ENCODE measurements at places on chromosomes 13 and 19.

DNA sequence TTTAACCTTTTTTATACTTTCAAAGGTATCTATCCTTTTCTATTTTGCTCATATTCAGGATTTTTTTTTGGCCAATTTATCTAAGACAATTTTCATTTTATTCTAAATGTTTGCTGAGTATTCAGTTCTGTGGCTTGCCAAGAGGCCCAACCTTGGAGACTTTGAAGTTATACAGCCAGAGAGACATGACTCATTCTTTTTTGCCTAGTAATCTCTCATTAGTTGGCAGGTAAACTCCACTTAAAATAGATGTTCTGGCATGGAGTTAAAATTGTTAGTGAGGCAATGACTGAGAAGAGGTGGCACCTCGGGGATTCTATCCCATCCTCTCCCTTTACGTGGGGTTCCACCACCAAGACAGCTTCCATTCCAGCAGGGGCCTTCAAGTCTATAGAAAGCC, 213.8 kb downstream of the KCTD12 start:
- peak; percentile 52 for DNase-seq

- DNase-seq: no peak
Measured at GRCh38 chr19:41967054-41967783, 8.1 kb upstream of the RABAC1 start.

DNA sequence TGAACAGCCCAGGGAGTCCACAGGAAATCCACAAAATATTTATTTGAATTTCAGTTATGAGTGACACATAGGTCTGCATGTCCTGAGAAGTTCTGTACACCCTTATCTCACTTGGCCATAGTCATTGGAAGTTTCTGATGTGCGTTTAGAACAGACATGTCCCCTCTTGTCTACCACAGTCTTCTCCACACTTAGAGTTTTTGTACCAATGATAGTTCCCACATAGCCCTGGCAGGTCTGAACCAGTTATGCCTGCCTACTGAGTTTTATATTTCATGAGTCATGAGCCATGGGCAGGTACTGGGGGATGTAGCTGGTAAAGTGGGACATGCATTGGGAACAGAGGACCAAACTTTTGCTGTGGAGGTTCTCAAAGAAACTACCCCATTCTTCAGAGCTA, 11.3 kb downstream of the ZNF132 start:
- DNase-seq: no peak

DNA sequence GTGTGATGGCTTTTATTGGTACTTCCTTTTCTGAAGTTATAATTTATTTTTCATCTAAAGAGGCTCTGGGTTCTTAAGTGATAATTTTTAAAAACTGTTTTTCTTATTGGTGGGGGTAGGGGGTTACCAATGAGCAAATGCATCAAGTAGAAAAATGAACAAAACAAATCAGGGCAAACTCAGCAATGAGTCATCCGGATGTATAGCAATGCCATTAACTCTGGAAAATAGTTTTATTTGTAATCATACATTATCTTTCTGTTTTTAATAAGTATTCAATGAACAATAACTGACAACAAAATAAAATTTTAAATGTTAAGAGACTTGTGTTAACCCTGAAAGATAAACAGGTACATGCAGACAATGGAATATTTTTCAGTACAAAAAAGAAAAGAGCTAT, 67.6 kb downstream of the UFM1 start:
- DNase-seq: no peak

GRCh38 chr13:27960362-27961226, 8.5 kb downstream of the CDX2 start:
- DNase-seq: no peak

DNA sequence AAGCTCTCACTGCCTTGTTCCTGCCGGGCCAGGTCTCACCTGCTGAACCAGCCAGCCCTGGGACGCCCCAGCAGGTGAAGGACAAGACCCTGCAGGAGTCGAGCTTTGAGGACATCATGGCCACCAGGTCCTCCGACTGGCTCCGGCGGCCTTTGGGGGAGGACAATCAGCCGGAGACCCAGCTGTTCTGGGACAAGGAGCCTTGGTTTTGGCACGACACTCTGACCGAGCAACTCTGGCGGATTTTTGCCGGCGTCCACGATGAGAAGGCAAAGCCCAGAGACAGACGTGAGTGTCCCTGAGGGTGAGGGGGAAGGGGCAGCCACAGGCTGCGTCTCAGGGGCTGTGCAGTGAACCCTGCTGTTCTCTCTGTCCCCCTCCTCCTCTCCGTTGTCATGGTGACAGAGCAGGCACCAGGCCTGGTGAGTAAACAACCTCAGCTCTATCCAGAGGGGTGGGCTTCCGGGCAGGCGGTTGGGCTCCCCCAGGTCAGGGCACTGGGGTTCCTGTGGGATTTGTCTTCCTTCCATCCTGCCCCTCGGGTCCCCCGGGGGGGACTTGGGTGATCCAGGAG, 9.7 kb downstream of the TLE6 start:
- no peak for DNase-seq

DNA sequence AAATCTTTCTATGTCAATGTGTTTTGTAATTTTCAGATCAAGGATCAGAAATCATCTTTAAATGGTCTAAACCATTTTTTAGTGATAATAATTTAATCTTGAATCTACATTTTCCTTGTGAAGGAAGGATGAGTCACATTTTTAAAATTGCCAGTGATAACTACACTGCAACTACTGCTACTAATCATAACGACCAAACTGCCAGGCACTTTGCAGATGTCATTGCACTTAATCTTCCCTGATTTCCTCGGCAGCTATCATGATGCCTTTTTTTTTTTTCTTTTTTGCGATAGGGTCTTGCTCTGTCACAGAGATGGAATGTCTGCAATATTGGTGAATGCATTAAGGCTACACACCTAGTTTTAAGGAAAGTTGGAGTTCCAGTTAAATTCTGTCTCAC, 41.4 kb upstream of the SLC10A2 start:
- no peak for DNase-seq

GRCh38 chr13:30303269-30303668, 4.1 kb downstream of the KATNAL1 start:
- DNase-seq: no peak

DNA sequence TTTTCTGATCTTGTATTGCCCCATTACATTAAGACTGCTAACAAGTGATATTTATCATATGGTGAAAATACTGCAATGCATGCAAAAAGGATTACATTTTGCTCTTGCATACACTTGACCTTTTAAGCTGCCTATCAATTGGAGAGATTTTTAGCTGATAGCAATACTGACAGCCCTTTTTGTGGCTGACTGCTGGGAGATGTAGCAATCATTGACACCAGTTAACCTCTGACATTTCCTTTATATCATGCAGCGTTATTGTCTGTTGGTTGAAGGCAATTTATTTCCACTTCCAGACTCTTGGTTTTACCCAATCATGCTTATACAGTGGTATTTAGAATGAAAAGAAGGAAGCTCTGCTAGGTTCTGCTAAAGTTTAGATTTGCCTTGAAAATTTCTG, 364.0 kb downstream of the LMO7 start:
- no peak for DNase-seq

- no peak for DNase-seq
Measured at GRCh38 chr19:41584260-41584810, 8.4 kb downstream of the CEACAM21 start.

- no peak for DNase-seq
Measured at GRCh38 chr13:98975822-98976261, 2.0 kb downstream of the DOCK9 start.

- DNase-seq: no peak
Measured at GRCh38 chr19:14021474-14021873, 6.5 kb upstream of the RLN3 start.

- DNase-seq: peak; percentile 91
Measured at GRCh38 chr13:109243311-109243951, 543.0 kb downstream of the IRS2 start.

DNA sequence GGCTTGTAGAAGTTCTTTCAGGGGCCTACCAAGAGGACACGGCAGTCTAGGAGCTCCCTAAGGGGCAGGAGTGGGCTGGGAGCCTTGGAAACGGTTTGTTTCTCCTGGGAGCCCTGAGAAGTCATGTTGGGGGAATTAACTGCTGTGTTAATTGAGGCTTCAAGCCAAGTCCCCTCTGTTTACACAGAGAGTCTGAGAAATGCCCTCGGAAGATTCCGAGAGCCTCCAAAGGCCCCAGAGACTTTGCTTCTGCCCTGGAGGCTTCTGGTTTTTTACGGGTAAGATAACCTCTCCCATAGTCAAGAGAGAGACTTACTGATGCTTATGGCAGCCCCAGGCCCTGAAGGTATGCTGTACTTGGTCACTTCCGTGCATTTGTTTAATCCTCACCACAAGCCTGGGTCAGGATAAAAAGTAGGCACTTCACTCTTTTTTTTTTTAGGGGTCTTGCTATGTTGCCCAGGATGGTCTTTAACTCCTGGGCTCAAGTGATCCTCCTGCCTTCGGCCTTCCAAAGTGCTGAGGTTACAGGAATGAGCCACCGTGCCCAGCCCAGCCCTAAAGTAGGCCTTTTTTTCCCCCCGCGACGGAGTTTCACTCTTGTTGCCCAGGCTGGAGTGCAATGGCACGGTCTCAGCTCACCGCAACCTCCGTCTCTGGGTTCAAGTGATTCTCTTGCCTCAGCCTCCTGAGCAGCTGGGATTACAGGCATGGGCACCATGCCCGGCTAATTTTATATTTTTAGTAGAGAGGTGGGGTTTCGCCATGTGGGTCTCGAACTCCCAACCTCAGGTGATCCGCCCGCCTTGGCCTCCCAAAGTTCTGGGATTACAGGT, 15.2 kb downstream of the IER2 start:
- no peak for DNase-seq

- DNase-seq: no peak
Measured at GRCh38 chr19:7191946-7192691, 102.1 kb downstream of the INSR start.

DNA sequence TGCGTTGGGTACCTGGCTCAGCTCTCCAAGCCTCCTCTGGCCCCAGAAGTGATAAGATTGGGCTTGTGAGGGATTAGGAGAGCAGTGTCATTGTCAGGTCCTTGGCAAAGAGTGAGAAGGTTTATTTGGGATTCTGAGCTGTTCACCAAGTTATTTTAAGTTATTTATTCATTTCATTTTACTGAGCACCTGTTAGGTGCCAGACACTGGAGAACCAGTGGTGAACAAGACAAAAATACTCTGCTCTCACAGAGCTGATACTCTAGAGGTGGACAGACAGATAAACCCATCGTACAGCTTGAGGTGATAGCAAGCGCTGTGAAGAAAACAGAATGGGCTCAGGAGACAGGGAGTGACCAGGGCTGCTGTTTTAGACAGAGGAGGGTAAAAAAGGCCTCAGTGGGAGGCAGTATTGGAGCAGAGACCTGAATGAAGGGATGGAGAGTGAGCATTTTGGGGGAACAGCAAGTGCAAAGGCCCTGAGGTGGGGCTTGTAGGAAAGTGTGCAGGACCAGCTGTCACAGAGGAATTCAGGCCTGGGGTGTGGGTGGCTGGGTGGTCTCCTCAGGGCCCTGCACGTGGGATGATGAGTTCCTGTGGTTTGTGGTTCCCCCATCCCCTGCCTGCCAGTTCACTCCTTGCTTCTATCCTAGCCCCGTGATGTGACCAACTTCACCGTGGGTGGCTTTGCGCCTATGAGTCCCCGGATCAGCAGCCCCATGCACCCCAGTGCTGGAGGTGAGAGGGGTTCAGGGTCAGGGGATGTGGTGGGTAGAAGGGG, 8.7 kb upstream of the TIMM50 start:
- DNase-seq: no peak

DNA sequence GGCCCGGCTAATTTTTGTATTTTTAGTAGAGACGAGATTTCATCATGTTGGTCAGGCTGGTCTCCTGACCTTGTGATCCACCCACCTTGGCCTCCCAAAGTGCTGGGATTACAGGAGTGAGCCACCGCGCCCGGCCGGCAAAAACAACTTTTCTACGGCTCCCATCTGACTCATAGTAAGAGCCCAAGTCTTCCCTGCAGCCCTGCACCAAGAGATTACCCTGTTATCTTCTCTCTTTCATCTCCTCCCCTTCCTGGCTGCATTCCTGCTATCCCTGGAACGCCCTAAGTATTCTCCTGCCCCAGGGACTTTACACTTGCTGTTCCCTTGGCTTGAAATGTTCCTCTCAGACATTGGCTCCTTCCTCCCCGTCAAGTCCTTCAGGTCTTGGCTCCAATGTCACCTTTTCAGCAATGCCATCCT, 6.6 kb downstream of the AP2S1 start:
- DNase-seq: no peak

GRCh38 chr13:112688560-112689302, 1.1 kb upstream of the ATP11A start:
- no peak for DNase-seq

DNA sequence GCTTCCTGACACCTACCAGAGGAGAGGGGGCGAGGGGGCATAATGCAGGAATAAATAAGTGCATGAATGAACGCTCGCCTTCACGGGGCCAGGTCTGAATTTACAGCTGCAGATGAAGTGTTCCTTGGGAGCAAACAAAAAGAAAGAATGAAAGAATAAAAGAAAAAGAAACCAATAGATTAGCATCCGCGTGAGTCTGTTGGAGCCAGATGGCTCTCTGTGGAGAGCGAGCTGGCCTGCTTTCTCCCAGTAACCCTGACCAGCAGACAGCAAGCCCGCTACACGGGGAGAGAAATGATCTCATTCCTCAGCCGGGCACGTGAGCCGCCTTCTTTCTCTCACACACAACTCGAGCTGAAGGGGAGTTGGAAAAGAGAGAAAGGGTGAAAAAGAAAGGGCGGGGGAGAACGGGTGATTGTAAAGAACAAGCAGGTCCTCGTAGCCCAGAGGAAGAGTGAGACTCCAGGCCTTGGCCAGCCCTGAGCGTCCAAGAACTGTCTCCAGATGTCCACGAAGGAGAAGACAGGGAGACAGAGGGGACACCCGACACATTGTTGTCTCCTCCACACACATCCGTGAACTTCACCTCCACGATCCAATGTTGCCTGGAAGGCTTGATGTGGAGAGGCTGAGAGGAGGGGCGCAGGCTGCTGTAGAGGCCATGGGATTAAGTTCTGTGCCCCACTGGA, 81.4 kb downstream of the RNASEH2B start:
- DNase-seq: peak; percentile 46

DNA sequence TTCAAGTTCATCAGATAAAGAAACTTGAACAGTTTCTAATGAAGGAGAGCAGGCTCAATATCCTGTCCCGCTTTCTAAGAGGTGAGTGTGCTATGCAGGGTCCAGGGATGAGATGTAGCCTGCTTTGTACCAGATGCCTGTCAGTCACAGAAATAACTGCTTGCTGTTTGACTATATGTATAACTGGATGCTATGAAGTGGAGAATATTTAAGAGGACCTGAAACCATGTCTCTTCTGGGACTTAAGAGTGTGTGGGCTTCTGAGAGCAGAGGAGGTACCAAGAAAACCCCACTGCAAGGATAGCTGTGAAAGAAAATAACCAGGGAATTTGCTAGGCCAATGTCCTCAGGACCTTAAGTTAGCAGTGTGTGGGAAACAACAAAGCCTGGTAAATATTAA, 246.3 kb upstream of the RFC3 start:
- no peak for DNase-seq

Data from retinal pigment epithelial cell (primary cell).